ENCODE measurements at places on chromosomes 6 and 20.

DNA sequence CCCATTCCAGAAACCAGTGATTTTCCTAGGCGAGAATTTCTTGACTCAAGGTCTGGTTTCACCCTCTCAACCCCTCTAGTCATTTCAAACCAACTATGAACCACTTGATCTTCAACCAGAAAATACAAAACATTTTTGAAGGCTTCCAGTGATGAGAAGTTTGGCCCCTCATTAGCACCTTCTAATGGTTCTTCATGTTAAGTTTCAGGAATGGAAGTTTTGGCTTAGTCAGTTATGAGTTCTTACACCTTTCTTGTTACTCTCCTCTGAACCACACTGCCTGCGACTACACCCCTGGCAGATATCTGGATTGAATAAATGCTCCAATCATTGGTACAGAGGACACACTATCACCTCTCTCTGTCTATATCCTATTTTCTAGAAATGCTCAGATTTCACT is 67.2 kb downstream of the GJA10 start:
- no peak for DNase-seq

GRCh38 chr20:60123096-60123495 is 164.9 kb downstream of the CDH26 start:
- DNase-seq, result no peak

- no peak for DNase-seq
These were observed 54.1 kb upstream of the SALL4 start for GRCh38 chr20:51856432-51856831.

DNA sequence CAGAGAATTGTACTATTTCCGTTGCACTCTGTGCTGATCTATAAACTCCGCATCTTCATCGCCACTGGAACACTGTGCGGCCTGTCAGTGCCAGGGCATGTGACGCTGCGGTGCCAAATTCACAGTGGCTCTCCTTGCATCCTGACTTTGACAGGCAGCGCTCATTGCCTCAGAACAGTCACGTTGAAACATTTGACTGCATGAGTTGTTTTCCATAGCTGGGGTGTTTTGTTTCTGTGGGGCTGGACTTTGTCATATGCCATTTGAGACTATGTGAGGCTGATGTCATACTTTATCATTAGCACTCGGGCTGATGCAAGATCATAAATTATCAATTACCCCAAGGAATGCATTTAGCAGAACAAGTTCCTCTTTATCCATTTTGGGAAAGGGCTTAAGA is 32.7 kb downstream of the CFAP61 start:
- peak; percentile 94 for DNase-seq
